ENCODE measurements at places on chromosomes 7 and 10. TPM values are rescaled to one million over a fixed set of nuclear protein-coding genes. Genes with fewer than 3 reads are reported as not detected.
A peak's percentile ranks its signal among the peaks of the same experiment; 100 is the strongest.

AS3MT gene
- total RNA-seq = 27.3 TPM

TMEM213 gene
- total RNA-seq = not detected

ZNF777 gene
- 6.0 TPM for total RNA-seq

ABCF2 gene
- total RNA-seq = 43.0 TPM

ARHGAP22 gene
- not detected for total RNA-seq

ADAMTS14 gene
- total RNA-seq = not detected

DNAH11 gene
- total RNA-seq = not detected

DNA sequence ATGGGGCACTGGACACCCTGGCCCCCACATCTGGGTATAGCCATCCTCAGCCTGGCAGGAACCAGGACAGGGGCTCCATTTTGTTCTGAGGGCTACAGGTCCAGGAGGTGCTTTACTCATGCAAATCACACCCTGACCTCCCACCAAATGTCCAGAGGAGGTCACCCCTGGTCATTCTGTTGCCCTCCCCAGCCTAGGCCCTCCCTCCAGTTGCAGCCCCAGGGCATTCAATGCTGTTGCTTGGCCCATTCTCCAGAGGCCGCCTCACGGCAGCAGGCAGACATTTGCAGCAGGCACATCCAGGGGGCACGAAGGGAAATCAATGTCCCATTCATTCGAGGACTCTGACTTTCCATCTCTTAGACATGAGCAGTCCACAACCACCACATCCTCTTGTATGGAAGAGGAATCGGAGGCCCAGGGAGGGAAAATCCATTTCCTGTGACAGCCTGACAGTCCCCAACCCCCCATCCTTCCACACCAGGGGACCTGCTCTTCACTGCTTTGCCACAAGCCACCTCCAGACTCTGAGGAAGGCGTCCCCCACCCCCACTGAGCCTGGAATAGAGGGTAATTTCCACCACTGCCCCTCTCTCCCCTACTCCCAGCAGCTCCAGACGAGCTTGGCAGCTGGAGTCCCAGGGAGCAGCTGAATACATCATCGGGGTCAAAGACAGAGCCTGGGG is 76.2 kb upstream of the UNC5B start:
- no peaks in the 10 kb centered on the region for H3K4me1 ChIP-seq
- H3K36me3 ChIP-seq = no peaks in the 10 kb centered on the region
- H3K27me3 ChIP-seq = peaks cover 42% of the 10 kb centered on the region
- H3K27ac ChIP-seq = no peak overlapping the region

GRCh38 chr10:12198156-12198555 is 2.2 kb downstream of the CDC123 start:
- peaks cover 22% of the 10 kb centered on the region for H3K4me1 ChIP-seq
- H3K36me3 ChIP-seq = peaks cover 14% of the 10 kb centered on the region
- no peak for DNase-seq
- H3K4me3 ChIP-seq = no peak overlapping the region

GRCh38 chr7:50812841-50813475 is 30.3 kb upstream of the GRB10 start:
- H3K27me3 ChIP-seq = no peaks in the 10 kb centered on the region
- H3K36me3 ChIP-seq = no peaks in the 10 kb centered on the region
- H3K4me3 ChIP-seq = no peak overlapping the region
- peak; percentile 28 for DNase-seq

DNA sequence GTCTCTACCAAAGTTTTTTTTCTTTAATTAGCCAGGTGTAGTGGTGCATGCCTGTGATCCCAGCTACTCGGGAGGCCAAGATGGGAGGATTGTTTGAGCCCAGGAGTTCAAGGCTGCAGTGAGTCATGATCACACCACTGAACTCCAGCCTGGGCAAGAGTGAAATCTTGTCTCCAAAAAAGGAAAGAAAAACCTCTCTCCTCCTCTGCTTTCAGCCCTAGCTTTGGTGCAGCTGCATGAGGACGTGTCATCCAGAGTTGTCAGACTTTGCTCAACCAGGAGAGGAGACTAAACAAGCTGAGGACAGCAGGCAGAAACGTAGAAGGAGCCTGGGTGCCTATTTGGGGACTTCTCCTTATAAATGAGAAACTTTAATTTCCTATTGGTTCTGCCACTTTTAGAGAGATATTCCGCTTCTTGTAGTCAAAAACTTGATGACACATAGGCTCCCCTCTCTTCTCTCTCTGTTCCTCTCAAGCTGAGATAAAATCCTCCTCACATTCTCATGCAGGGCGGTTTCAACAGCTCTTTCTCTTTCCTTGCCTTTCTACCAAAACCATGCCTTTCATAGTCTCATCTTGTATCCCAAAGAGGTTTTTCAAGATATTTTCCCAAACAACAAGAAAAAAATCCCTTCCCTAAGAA is 205.4 kb downstream of the ARHGAP12 start:
- no peak overlapping the region for H3K27ac ChIP-seq
- DNase-seq = peak; percentile 5
- no peaks in the 10 kb centered on the region for H3K27me3 ChIP-seq
- H3K36me3 ChIP-seq = no peaks in the 10 kb centered on the region

DNA sequence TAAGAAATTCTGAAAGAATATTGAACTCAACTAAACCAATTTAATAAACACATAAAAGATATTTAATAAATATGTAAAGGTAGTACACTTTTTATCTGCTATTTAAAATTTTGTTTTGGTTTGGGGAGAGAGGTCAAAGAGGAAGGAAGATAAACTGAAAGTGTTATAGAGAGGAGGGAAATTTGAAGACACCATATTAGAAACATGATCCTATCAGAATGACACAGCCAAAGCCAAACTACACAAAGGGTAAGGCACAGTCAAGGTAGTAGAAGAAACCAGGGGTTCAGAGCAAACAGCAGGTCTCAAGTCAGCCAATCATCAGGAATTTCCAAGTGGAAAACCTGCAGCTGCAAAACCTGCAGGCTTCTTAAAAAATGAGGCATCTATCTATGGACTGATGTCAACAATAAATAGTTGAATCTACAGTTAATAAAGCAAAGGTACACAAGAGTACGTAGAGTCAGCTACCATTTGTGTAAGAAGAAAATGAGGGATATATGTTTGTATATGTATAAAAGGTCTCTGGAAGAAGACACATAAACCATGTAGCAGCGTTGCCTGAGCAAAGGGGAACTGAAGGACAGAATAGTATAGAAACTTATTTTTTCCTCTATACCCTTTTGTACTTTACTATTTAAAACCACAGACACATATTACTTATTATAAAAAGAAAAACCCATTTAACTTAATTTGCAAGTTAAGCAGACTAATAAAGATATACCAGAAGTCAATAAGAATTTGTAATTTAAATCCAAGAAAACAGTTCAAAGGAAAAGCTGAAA is 10.0 kb downstream of the ZNF800 start:
- no peak overlapping the region for H3K4me3 ChIP-seq
- no peaks in the 10 kb centered on the region for H3K27me3 ChIP-seq
- H3K27ac ChIP-seq = no peak overlapping the region
- peaks cover 19% of the 10 kb centered on the region for H3K4me1 ChIP-seq
- DNase-seq = no peak
- peaks cover 16% of the 10 kb centered on the region for H3K36me3 ChIP-seq

GRCh38 chr10:68700197-68700596 is 20.8 kb upstream of the CCAR1 start:
- DNase-seq = no peak
- H3K36me3 ChIP-seq = no peaks in the 10 kb centered on the region
- no peak overlapping the region for H3K4me3 ChIP-seq
- H3K27ac ChIP-seq = no peak overlapping the region
- no peaks in the 10 kb centered on the region for H3K27me3 ChIP-seq

DNA sequence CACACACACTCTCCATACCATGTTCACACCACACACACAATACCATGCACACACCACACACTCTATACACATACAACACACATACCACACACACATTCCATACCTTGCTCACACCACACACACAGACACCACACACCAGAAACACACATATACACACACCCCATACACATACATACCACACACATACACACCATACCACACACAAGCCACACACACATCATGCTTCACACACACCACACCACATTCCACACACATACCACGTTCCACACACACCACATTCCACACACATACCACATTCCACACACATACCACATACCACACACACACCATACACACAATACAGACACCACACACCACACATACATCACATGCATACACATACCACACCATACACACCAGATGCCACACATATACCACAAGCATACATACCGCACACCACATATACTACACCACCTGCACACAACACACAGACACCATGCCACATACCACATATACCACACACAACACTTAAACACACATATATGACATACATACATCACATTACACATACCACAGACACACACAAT is 282.7 kb downstream of the POU6F2 start:
- no peak overlapping the region for H3K4me3 ChIP-seq
- H3K27me3 ChIP-seq = no peaks in the 10 kb centered on the region
- H3K4me1 ChIP-seq = no peaks in the 10 kb centered on the region
- no peaks in the 10 kb centered on the region for H3K36me3 ChIP-seq
- H3K27ac ChIP-seq = no peak overlapping the region
- DNase-seq = no peak
